ENCODE measurements at places on chromosomes 13 and 19.

GRCh38 chr13:80360453-80360800 lies 19.5 kb upstream of the SPRY2 start:
- no peak for DNase-seq

GRCh38 chr19:33701565-33701964 lies 79.8 kb downstream of the CHST8 start:
- no peak for DNase-seq

DNA sequence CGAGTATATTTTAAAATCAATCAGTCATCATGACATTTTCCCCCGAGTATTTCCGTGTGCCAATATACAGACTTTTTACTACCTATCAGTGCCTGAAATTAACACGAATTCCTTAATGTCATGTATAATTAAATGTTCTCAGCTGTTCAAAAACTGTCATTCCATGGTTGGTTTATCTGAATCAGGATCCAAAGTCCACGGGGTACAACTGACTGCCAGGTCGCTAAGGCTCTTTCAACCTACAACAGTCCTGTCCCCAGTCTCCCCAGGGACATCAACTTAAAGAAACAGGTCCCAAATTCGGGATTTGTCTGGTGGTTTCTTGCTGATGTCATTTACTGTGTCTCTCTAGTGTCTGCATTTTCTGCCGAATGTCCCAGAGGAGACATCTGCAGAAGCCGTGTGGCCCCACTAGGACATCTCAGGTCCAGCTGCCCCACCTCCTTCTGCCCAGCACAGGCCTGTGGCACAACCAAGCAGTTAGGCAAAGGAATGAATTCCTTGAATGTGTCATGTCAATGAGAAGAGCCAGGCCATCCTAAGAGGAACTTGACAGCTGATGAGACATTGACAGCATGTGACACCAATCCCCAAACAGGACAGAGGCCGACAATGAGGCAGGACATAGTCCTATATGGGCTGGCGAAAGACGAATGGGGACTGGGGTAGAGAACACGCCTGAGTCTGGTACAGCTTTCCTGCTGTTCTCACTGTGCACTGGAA lies 109.5 kb downstream of the STK24 start:
- no peak for DNase-seq

DNA sequence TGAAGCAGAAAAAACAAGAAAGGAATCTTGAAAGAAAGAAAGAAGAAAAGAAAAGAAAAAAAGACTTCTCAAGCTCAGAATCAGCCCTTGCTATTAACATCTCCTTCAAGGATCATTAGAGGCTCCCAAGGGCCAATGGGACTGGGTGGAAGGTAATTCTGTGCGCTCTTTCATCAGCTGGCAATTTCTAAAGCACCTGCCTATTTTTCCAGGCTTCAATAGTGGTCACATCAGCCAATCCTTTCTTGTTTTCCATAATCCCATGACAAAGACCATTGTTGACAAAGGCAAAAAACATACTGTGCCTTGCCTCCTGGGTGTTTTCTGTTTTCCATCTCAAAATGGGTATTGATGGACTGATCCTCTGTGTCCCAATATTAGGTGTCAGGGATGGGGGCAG lies 88.2 kb upstream of the TSC22D1 start:
- no peak for DNase-seq

GRCh38 chr19:15330801-15331418 lies 1.4 kb downstream of the BRD4 start:
- DNase-seq: no peak

DNA sequence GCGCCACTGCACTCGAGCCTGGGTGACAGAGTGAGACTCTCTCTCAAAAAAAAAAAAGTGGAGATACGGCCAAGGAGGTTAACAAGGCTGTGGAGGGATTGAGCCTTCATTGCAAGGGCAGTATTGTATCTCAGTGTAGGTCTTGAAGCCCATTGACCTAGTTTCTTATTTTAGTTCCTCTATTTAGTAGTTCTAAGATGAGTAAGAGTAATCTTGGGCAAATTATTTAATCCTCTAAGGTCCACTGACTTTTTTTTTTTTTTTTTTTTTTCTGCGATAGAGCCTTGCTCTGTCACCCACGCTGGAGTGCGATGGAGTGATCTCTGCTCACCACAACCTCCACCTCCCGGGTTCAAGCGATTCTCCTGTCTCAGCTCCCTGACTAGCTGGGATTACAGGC lies 14.3 kb upstream of the ILF3 start:
- DNase-seq: no peak

DNA sequence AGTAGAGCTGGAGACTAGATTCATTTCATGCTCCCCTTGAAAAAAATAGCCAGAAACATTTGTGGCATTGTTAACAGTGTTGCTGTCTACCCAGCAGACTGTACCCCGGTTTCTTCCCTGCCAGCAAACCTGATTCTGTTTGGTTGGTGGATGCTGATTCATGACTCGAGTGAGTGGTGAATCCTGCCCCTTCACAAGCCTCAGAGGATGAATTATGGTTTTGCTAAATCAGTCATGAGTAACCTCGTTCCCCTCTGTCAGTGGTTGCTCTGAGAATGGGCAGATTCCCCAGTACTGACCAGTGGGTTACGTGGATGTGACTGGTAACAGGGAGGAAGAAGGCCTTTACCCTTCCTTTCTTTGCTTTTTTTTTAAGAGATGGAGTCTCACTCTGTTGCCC lies 10.1 kb downstream of the NLRP12 start:
- DNase-seq: no peak

GRCh38 chr13:41533266-41534052 lies 76.1 kb downstream of the RGCC start:
- DNase-seq: no peak

DNA sequence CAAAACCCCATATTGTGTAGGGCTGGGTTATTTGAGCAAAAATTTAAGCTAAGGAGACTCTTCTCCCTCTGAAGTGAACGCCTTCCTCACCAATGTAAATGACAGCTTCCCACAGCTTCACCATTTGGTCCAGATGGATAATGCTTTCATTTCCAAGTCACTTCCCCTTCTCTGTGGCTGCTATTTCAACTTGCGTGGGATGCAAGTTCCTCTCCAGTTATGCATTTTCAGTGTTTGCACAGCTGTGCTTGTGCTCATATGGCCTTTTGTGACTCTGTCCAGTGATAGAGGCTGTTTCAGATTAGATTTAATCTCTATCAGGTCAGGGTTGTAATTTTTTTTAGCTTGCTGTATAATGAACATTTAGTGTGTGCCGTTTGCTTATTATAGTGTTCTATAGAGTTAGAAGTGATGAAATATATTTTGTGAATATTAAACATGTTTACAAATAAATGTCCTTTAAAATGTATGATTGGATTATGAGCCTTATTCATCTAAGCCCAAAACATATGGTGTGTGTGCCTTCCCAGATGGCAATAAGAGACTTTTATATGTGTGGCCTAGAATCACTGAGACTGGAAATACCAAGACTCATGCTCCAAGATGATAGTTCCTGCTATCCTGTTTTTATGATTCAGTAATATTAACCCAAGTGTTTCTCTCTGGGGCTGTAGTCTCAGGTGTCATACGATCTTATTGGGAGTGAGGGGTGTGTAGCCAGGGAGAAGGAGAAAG lies 86.6 kb downstream of the TNFRSF19 start:
- no peak for DNase-seq

DNA sequence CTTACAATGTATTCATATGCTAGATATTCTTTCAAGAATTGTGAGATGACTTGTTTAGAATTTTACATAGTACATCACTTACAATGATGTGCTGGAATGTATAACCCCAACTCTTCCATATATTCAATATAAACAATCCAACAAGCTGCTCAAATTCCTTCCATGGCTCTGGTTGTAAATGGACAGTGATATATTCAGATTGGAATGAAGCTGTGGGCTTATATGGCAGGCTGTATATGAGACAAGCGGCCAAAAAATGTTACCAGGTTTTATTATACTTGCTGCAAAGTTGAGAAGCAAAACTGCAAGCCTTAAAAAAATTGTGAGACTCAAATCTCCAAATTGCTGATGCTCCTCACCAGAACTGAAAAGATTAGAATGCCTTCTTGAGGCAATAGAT lies 83.6 kb upstream of the KLF12 start:
- DNase-seq: no peak

DNA sequence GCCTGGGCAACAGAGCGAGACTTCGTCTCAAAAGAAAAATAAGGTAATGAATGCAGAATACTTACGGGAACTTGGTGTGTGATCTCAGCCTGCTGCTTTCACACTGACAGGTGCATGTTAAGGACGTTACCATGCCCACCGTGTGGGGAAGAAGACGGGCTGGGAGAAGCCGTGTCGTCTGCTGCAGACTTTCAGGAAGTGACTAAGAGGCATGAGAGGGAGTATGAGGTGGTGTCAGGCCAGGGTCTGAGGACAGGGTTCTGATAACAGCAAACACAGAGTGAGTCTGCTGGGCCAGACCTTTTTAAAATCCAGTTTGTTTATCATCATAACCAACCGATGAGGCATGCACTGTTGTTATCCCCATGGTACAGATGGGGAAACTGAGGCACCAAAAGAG lies 13.6 kb upstream of the GALP start:
- no peak for DNase-seq

GRCh38 chr19:34485831-34486230 lies 4.3 kb downstream of the WTIP start:
- no peak for DNase-seq

GRCh38 chr19:825897-826644 lies 1.6 kb upstream of the AZU1 start:
- no peak for DNase-seq

DNA sequence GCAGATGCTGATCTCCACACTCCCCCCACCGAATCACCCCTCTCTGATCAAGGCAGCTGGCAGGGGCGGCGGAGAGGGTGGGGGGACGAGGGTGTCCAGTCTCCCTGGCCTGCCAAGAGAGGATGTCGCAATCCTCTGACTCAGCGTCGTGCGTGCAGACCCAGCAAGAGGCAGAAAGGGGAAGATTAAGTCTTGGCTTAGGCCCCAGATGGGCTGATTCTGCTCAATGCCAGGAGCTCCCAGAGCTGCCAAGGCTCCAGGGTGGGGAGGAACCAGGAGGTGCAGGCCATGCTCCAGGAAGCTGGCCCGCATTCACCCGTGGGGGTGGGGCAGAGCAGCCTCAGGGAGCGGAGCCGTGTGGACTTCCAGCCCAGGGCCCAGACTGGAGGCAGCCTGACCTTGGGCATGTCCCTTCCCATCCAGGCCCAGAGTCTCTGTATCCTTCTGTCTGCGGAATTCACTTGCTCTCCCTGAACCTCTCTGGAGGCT lies 6.6 kb upstream of the BCL3 start:
- no peak for DNase-seq

GRCh38 chr19:39321117-39321831 lies 611 bp upstream of the LRFN1 start:
- no peak for DNase-seq

GRCh38 chr19:42285988-42286348 lies 16.0 kb upstream of the PRR19 start:
- no peak for DNase-seq

DNA sequence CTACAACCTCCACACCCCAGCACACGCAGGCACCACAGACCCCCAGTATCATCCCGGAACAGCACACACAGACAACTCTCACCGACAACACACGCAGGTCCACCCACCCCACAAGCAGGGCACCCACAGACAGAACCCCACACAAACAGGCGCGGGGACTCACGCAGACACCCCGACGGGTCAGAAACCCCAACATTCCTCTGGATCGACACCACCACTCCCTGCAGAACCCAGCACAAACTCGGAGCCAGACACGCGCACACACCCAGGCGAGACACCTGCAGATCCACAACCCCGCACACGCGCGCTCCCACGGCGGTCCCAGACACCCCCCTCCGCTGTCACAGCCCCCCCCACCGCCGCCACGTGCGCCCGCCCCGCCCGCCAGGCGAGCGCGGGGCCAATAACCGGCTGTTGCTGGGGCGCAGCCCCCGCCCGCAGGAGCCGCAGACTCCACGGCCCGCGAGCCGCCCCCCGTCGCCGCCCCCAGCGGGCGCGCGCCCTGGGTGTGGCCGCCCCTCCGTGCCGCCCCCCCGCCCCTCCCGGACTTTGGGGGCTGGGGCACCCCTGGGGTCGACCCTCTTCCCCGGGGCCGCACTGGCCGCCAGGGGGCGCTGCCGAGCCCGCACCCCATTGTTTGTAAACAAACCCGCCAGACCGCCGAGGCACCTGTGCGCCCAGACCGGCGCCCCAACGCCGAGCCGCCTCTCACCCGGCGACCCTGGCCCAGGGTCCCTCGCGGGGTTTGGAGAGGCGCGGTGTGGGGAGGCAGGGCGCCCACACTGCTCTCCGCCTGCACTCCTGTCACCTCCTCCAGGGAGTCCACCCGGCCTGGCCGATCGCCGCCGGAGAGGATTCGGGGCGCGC lies 712 bp downstream of the BBC3 start:
- peak; percentile 77 for DNase-seq

DNA sequence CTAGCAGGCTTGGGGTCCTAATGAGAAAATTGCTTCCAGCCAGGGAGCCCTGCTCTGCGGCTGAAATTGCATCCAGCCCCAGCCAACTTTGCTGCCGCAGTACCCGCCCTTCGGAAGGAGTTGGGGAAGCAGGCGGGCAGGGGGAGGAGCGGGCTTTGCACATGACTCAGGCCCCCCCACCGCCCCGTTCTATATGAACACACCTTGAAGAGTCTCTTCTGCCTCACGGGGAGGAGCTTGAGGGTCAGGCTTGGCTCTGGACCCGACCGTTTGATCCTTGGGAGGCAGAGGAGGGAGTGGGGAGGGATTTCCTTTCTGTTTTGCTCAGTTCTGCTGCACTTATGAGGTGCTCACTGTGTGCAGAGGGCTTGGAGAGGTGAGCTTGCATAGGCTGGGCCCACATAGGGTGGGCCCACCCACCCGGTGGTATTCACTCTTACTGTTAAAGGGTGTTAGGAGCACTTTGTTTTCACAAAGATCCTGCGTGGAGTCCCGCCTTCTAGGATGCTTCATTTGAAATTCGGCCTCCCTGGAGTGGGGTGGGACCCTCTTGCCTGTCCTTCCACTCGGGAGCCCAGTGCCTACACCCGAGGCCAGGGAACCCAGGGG lies 46.5 kb downstream of the LYL1 start:
- no peak for DNase-seq

DNA sequence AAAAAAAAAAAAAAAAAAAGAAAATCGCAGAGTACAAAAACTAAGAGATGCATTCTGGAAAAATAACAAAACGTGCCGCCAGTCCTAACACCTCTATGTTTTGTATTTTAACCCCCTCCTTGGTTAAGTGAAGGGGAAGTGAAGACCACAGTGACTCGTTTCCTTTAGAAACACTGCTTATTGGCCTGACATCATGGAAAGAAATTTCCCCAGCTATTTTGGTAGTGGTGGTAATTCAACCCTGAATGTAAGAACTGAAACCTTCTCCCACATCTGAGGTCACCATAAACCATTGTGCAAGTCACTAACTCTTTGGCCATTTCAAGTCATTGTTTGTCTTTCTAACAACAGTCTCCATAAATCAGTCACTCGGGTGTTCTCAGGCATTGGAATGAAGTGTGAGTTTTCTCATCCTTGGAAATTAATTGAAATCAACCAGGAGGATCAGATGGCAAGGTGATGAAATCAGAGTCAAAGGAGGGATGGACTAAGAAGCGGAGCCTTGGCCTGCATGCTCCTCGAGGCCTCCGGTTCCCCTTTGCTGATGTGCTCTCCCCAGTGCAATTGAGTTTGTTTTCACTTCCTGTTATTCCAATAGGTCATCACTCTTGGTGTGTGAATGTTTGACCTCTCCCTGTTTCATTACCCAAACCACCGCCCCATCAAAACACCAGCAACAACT lies 443.9 kb downstream of the FGF9 start:
- DNase-seq: peak; percentile 29

GRCh38 chr13:71867131-71867814 lies at the start of gene DACH1:
DACH1 (minus strand) TSS chr13:71867204.
- DNase-seq: no peak

GRCh38 chr13:108586826-108587225 lies 42.6 kb upstream of the MYO16 start:
- DNase-seq: no peak

All from activated CD4-positive, alpha-beta T cell treated with anti-CD3 and anti-CD28 coated beads for 4 hours (primary cell).